ENCODE measurements at places on chromosomes 3 and 15. TPM values are rescaled to one million over a fixed set of nuclear protein-coding genes. Genes with fewer than 3 reads are reported as not detected.

DNA sequence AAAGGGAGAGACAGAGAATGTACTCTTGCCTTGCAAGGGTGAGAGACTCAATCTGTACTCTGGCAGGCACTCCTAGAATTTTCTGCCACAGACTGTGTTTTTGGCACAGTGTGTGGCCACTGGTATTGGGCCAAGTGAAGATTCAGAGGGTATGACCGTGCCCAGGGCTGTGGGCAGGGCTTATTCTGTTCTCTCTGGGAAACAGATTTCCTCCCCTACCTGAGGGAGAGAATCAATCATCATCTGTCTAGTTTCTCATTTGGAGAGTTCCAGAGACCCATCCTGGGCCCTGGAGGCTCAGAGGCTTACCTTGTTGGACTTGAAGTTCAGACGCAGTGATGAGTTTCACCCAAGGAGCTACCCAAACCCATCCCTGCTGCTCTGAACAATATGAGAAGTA is 28.2 kb downstream of the CSTA start:
- no peak overlapping the region for H3K27ac ChIP-seq
- no peaks in the 10 kb centered on the region for H3K4me1 ChIP-seq
- peaks cover 8% of the 10 kb centered on the region for H3K36me3 ChIP-seq
- no peak overlapping the region for H3K4me3 ChIP-seq

GRCh38 chr3:140540262-140540661 is 137.6 kb upstream of the TRIM42 start:
- no peak for DNase-seq
- no peak overlapping the region for H3K27ac ChIP-seq
- no peaks in the 10 kb centered on the region for H3K27me3 ChIP-seq
- no peak overlapping the region for H3K4me3 ChIP-seq
- H3K4me1 ChIP-seq, result no peaks in the 10 kb centered on the region
- H3K36me3 ChIP-seq, result no peaks in the 10 kb centered on the region

DNA sequence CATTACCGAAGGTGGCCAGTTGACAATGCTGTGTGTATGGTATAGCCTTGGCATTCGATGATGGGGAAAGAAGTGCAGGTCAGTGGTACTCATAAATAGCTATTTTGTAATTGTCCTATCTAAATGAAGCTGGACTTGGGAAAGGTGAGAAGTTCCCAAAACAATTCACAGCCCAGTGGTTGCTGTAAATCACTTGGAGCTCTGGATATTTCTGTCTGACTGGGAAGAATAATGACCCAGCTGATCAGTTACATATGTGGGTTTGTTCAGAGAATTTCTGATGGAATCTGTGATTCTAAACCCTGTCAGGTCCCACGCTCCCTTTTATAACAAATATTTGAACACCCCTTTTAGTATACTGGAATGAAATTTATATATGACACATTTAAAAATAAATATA is 133.9 kb upstream of the PFN2 start:
- no peaks in the 10 kb centered on the region for H3K4me1 ChIP-seq
- no peaks in the 10 kb centered on the region for H3K36me3 ChIP-seq
- DNase-seq, result no peak

- no peak overlapping the region for H3K27ac ChIP-seq
- no peak overlapping the region for H3K4me3 ChIP-seq
- no peaks in the 10 kb centered on the region for H3K27me3 ChIP-seq
- no peaks in the 10 kb centered on the region for H3K36me3 ChIP-seq
Observed at GRCh38 chr3:152128356-152128755, 140.4 kb upstream of the MBNL1 start.

Gene NKIRAS1
- total RNA-seq, result 8.4 TPM

Gene ANKUB1
- total RNA-seq, result not detected

Gene ALS2CL
- 64.5 TPM for total RNA-seq

Gene GOLGA6B
- total RNA-seq, result not detected

Gene RFTN1
- total RNA-seq, result 69.4 TPM

Data from upper lobe of right lung (tissue), 1 donor.